D721Med (cell line): ENCODE measurements at places on chromosomes 2 and 18.

DNA sequence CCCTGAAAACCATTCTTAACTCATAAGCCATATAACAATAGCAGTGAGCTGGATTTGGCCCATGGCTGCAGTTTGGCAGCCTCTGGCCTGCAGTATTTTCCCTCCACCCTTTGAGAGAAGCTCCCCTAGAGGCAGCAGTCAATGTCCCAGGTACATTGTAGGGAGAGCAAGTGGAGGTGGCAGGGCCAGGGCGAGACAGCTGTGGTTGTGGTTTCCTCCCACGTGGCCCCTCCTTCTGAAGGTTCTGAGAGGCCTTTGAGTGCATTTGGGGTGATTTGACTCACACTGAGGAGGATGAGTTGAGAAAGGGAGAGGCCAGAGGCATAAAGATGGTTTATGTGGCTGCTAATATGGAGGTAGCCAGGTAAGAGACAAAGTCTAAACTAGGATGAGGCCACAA is 45.5 kb upstream of the LDAH start:
- DNase-seq, result no peak

DNA sequence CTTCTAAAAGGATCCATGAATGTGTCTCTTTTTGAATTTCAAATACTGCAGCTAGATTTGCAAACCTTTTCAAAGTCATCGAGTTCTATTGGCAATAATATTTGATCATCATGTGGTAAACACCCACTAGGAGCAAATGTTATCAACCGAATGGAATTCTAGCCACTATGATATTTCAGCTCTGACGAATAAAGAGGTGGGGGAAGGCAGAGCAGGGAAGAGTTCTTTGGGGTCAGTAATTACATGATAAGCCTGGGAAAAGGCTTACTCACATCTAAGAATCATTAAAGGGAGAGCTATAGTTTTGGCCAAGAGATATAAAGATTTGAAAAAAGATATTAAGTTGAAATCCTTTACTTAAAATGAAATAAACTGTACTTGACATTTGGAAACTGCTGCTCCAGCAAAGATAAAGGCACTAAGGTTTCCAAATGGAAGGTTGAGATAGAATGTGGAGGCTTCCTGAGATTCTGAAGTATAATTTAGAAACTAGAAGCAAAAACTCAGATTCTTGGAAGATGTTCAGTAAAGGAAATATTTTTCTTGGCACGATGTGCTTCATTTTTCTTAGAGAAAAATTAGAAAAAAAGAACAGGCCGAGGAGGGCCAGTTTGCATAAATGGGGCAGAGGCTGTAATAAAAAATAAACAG is 104.7 kb upstream of the ARHGAP28 start:
- no peak for DNase-seq

DNA sequence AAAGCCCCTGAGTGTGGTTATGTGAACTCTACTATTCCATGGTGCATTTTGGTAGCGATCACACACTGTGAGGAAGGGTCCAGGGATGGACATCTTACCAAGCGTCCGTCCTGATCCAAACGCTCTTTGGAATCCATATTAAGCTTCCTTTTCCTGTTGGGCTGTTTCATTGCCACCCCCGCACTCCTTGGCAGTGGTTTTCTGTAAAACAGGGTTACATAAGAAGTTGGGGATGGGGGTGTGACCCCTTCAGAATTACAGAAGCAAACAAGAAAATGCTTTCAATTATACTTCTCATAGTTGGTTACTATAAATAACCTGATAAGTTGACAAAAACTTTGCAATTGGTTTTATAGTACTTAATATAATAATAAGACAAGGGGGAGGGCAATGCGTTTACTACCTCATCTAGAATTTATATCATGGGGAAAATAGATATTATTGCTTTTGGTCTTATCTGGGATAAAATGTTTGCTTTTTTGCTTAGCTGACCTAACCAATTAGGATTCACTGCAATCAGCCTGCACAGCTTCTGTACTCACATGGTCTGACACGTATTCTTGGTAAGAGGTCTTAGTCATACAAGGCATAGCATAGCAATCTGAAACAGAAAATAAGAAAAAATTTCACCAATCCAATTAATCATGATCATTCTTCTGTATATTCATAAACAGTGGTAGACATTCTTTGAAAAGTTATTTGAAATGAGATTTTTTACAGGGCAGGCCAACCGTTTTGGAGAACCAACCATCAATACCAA is 103.1 kb downstream of the L3MBTL4 start:
- no peak for DNase-seq

DNA sequence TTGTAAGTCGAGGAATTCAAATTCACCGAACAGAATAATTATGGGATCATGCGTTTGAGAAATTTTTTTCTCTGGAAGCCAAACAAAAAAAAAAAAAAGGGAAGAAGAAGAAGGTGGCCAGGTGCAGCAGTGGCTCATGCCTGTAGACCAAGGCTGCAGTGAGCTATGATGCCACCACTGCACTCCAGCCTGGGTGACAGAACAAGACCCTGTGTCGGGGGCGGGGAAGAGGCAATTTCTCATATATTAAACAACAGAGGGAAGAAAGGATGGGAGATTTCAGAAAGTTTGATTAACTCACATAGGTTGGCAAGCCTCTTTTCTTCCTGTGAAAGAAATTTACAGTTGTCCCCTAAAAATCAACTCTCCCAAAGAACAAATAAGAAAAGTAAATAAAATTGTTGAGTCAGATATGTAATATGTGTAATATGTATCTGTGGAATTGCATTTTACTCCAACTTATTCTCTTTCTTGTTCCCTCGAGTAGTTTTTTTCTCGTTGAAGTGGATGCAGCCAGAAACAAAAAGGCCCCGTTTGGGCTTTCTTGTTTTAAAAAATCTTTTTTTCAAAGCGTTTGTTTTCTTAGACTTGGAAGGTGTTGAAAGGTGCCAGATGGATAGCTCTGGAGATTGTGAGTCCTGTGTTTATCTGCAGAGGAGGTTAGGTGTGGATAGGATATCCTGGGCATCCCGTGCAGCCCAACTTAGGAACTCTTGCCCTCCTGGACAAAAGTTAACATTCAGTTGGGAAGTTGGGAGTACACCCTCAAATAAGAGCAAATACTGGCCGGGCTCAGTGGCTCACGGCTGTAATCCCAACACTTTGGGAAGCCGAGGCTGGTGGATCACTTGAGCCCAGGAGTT is 25.4 kb upstream of the FMNL2 start:
- DNase-seq, result no peak
